Astrocyte of the spinal cord (primary cell): ENCODE measurements at places on chromosomes 4 and X.

DNA sequence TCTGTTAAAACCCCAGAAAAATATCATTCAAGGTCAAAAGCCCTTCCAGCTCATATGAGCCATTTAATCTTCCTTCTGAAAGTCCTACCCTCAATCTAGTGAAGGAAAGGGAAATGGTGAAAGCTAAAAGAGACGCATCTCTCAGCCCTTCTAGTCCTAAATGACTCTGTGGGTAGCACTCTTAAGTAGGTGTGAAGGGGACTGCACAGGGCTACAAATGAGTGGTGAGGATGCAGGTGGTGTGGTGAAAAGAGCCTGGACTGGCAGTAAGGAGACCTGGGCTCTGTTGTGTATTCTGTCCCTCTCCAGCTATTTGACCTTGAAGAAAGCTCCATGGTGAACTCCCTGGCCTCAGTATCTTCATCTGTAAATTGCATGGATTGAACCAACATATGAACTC, 671.8 kb upstream of the DIPK2B start:
- DNase-seq = no peak

DNA sequence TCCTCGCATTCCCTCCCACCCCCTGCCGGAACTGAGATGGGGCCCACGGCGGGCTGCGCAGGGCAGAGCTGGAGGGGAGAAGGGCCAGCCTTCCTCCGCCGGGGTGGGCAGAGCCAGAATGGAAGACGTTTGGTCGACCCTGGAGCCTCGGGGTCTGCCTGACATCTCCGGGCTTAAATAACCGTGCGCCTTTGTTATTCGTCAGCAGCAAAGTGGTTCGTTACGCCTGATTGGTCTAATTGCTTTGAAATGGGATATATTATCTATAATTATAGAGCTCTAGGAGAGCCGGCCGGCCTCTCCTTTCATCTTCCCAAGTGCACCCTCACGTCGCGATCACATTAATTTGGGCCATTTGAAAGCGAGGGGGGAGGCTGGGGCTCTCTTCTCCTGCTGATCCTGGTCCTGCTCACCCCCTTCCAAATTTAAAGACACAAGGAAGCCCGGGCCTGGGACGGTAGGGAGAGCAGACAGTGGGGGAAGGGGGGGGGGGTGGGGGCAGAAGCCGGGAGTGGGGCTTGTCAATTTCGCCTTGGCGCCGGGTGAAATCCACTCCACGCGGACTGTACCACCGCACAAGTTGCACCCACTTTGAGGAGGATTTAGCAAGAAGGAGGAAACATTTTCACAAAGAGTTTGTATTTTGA, 4.7 kb upstream of the MSX1 start:
- no peak for DNase-seq

- no peak for DNase-seq
Measured at GRCh38 chr4:156538210-156538609, 433.4 kb downstream of the PDGFC start.

DNA sequence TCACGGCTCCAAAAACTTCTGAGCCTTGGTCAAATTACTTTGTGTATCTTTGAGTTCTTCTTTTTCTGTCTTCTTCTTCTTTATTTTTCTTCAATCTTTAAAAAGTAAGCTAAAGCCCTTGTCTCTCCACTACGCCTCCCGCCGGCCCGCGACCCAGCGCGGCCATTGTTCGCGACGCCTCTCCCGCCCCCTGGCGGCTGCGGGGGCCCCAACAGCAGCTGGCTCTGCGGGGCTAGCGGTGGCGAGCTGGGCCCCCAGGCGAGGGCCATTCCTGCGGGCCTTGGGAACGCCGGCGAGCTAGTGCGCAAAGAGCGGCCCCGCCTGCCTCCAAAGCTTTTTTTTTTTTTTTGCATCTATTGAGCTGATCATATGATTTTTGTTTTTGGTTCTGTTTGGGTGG, 119.1 kb downstream of the TGIF2LX start:
- DNase-seq = no peak

DNA sequence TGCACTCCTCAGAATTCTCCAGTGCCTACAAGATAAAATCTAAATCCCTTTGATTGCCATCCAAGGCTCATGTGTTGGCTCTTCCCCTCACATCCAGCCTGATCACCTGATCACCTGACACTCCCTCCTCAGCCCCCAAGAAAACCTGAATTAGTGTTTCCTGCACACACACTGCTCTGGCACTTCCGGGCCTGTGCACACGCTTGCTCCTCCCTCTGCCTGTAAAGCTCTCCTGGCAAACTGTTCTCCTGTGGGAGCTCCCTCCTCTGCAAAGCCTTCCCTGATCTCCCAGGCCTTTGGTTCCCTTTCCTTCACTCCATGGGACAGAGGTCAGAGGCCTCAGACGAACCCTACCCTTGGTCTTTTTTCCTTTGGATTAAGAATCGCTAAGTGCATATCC, 19.9 kb downstream of the PHKA2 start:
- DNase-seq = no peak

DNA sequence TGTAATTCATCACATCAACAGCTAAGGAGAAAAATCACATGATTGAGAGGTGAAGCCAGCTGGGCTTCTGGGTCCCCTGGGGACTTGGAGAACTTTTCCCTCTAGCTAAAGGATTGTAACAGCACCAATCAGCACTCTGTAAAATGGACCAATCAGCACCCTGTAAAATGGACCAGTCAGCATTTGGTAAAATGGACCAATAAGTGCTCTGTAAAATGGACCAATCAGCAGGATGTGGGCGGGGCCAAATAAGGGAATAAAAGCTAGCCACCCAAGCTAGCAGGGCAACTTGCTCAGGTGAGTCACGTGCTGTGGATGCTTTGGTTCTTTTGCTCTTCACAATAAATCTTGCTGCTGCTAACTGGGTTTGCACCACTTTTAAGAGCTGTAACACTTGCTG, 1248.3 kb downstream of the PCDH18 start:
- no peak for DNase-seq

GRCh38 chrX:149540131-149540620, 636 bp upstream of the EOLA1 start:
- peak; percentile 92 for DNase-seq

DNA sequence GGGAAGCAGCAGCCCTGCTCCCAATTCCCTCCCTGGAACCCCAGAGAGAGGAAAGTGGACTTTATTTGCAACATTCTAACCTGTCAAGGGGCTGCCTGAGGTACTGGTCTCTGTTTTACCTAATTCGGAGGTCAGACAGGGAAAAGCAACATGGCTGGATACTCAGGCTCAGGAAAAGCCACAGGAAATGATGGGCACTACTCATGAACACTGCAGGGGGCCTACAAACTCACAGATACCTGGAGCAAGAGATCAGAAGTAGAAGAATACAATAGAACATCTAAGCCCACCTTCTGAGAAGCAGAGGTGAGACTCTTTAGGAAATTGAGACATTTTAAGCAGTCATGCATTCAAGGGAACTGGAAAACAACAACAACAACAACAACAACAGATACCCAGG, 15.4 kb upstream of the CSTF2 start:
- DNase-seq = no peak

DNA sequence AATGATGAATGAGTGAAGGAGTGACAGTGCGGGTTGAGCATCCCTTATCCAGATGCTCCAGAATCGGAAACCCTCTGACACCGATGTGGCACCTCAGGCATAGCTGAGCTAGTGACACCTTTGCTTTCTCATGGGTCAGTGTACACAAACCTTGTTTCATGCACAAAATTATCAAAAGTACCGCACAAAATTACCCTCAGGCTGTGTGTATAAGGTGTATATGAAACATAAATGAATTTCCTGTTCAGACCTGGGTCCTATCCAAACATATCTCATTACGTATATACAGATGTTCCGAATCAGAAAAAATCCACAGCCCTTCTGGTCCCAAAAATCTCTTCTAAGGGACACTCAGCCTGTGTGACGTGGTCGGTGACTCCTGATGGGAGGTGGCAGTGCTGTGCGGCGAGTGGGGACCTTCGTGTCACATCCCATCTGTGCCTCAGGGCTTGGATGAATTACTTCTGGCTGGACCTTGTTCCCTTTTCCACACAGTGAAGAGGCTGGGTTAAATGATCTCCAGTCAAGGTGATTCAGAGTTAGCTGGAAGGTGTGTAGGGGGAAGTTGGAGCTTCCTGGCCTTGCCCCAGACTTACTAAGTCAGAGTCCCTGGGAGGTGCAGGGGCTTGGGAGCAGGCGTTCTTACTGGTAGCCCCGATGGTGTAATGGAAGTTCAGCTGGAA, 18.8 kb downstream of the RGS12 start:
- DNase-seq = no peak
